ENCODE measurements at places on chromosomes 5 and 9.
A peak's percentile ranks its signal among the peaks of the same experiment; 100 is the strongest.

DNA sequence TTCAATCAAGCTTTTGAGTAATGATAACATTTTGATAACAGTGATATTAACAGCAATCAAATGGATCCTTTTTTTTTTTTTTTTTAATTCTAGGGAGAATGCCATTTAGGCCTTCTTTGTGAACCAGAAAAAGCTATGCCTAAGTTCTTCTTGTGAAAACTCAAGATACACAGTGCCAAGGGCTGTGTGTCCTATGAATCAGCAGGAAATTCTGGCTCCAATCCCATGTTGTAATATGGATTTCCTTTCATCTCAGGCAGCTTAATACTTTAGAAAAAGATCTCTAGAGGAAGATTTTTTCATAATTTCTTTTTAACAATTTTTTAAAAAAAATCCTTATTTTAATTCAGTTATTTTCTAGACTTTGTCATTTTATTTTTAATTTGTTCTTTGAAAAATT is 96.1 kb downstream of the NUDT12 start:
- DNase-seq: peak; percentile 64

- peak; percentile 98 for DNase-seq
Measured at GRCh38 chr9:35114113-35114839, 1.4 kb downstream of the ATOSB start.

DNA sequence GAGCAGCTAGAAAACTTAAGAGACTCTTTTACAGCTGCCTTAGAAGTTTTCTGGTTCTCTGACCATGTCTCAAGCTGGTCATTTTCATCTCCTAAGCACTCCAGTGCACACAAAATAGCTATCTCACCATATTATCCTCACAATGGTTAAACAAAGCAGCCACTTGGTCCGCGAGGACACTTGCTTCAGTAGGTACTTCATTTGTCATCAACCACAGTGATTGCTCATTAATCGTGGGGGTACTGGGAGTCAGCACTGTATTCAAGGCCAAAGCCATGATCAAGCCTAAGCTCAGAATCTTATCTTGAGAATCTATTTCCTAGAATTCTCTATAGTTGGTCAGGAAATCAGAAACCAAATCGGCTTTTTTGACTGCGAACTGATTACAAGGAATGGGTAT is 2.9 kb downstream of the ARL14EPL start:
- DNase-seq: no peak

DNA sequence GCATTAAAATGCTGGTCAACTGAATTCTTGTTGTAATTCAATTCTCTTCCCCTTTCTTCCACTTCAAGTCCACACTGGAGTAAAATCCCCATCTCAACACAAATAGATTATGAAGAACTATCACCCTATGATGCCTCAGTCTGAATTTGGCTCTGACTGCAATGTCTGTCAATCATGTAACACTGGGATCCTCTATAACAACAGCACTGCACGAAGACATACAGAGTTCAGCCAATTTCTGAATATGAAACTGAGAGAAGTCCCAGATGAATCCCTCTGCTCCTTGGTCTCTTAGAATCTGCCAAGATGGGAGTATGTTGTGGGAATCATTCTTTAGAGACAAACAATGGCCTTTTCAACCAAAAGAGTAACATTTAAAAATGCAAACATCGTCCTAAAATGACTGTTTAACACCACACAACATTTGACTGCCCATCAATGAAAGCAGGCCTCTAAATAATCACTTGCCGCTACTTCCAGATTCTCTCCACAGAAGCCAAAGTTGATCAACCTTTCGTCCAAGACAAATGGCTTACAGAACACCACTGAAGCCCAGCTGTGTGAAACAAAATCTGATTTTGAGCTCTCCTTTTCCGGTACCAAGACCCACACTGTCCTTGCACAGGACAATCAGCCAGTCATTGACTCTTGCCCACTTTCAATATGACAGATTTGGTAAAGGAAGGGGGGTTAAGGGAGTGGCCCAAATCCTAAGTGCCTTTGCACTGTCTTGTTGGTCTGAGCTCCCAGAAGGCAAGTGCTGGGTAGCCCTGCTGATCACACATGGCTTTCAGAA is 258.0 kb downstream of the EBF1 start:
- no peak for DNase-seq

GRCh38 chr5:102040326-102040725 is 255.8 kb downstream of the SLCO4C1 start:
- no peak for DNase-seq

- DNase-seq: peak; percentile 74
Measured at GRCh38 chr9:76634356-76635054, 129.7 kb upstream of the PCA3 start.

- DNase-seq: no peak
Measured at GRCh38 chr5:16803831-16804230, 132.3 kb downstream of the MYO10 start.

- peak; percentile 69 for DNase-seq
Measured at GRCh38 chr5:143721925-143722324, 90.0 kb upstream of the HMHB1 start.

GRCh38 chr5:131541071-131541470 is 94.0 kb downstream of the RAPGEF6 start:
- peak; percentile 29 for DNase-seq

DNA sequence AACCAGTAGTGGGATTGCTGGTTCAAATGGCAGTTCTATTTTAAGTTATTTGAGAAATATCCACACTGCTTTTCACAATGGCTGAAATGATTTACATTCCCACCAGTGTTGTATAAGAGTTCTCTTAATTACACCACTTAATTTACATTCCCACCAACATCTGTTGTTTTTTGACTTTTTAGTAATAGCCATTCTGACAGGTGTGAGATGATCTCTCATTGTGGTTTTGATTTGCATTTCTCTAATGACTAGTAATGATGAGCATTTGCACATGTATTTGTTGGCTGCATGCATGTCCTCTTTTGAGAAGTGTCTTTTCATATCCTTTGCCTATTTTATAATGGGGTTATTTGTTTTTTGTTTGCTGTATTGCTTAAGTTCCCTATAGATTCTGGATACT is 688.3 kb downstream of the PRR16 start:
- DNase-seq: no peak

DNA sequence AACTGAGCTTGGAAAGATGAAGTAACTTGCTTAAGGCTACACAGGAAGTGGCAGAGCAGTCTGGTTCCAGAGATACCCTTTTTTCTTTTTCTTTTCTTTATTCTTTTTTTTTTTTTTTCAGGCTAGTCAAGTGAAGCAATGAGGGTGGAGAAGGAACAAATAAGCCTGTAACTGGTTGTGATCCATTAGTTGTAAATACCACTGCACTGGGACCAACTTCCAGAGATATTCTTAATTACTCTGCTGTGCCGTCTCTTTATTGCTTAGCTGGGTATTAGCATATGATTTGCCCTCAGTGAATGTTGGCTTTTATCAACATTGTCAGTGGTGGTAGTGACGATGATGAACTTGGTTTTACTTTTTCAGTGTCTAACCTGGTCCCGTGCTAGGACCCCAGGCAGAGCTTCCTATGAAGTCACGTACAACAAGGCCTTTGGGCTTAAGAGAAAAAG is 26.7 kb downstream of the LNPEP start:
- no peak for DNase-seq

DNA sequence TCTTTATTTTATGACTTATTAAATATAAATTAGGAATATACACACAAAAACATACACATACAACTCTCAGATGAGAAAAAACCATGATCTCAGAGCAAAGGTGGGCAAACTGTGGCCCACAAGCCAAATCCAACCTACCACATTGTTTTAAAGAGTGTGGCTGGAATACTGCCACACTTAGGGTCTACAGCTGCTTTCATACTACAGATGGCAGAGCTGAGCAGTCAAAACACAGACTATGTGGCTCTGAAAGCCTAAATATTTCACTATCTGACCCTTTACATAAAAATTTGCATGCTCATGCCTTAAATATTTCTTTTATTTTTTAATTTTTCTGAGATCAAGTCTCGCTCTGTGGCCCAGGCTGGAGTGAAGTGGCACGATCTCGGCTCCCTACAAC is 28.3 kb downstream of the LEAP2 start:
- no peak for DNase-seq

DNA sequence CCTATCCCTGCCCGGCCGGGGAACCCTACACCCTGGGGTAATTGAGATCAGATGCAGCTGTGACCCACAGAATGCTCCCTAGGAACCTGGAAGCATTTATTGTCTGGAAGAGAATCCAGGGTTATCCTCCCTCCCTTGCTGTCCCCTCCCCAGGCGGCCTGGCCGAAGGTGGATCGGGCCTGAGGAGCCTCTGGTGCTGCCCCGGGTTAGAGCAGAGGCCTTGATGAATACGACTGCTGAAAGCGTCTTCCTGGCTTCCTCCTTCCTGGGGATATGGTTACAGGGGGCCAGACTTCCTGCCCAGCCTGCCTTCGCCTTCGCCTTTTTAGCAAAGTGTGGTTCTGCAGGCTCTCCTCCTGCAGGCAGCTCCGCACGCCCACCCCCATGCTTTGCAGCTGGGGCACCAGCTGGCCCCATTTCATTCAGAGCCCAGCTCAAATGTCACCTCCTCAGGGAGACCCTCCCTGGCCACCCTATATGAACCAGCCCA is 22.5 kb upstream of the PTGS1 start:
- no peak for DNase-seq

DNA sequence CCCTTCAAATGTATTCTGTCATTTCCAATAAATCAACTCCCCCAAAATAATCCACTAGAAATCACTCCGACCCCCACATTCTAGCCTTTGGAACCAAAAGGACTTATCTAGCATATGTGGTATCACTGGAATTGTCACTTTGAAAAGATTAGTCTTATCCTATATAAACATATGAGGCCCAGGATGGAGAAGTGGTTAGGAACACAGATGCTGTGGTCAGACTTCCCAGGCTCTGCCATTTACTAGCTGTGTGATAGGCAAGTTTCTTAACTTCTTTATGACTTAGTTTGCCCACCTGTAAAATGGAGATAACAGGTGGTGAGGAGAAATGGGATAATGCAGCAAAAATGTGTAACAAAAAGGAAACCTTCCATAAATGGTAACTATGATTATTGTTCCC is 62.0 kb upstream of the GLRX start:
- no peak for DNase-seq

- peak; percentile 82 for DNase-seq
Measured at GRCh38 chr9:131668439-131669268, 71.2 kb downstream of the RAPGEF1 start.

DNA sequence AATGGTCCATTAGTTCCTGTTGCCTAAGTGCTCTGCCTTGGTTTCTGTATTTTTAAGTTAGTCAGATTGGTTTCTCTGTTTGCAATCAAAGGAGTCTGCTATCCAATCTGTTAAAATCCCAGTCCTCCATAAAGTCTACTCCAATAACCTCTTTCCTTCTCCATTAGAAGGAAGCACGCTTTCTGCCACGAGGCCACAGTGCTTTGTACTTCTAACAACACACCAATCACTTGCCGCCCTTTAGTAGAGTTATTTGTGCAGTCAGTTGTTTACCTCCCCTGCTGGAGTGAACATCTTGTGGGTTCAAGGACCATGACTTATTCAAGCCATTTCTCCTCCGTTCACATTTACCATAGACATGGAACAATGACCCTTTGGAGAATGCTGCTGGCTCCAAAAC is 69.0 kb downstream of the GLRA1 start:
- no peak for DNase-seq

DNA sequence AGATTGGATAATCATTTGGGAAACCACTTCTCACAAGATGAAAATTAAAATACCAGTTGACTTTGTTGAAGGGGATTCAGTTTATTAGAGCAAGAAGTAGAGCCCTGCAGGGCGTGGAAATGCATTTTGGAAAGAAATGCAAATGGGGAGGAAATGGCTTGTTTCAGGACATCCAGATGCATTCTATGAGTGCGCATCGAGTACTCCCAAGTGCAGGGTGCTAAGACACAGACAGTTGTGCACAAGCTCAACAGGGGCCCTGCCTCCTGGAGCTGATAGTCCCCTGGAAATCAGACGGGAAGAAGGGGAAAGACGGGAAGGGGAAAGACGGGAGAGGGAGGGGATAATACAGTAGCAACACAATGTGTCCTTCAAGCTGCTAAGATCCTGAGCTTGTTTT is 64.0 kb downstream of the NSUN2 start:
- DNase-seq: no peak

DNA sequence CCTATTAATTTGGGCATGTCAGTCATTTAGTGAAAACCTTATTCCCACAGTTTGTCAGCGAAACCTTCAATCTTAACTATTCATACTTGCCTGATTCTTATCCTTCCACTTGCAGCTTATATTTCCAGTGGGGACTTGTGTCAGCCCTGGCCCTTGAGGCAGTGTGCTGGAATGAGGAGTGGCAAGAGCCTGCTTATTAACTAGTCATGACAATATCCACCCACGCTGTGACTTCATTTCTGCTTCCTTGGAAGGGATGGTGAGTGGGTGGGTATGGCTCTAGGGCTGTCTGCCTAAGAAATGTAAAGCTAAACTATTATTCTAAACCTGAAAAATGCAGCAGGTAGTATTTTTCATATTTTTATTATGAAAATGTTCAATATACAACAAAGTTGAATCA is 34.0 kb upstream of the LURAP1L start:
- DNase-seq: no peak

DNA sequence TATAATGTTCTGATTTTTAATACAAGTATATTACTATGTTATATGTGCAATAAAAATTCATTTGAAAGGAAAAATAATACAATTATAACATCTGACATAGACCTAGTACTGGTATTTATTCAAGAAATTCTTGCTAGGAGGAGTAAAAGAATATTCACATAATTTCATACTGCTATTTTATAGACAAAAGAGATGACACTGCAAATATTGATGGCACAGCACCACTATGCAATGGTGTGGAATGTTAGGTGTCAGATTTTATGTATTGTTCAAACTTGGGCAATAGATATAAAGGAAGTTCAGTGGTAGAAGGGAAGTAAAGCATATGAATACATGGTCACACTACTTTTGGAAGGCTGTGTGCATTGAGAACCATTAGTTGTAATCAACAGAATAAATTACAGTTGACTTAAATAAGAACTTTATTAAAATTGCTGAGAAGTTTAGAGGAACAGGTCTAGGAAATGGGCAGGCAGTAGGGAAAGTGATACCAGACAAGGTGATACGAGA is 143.9 kb downstream of the OR2K2 start:
- no peak for DNase-seq

DNA sequence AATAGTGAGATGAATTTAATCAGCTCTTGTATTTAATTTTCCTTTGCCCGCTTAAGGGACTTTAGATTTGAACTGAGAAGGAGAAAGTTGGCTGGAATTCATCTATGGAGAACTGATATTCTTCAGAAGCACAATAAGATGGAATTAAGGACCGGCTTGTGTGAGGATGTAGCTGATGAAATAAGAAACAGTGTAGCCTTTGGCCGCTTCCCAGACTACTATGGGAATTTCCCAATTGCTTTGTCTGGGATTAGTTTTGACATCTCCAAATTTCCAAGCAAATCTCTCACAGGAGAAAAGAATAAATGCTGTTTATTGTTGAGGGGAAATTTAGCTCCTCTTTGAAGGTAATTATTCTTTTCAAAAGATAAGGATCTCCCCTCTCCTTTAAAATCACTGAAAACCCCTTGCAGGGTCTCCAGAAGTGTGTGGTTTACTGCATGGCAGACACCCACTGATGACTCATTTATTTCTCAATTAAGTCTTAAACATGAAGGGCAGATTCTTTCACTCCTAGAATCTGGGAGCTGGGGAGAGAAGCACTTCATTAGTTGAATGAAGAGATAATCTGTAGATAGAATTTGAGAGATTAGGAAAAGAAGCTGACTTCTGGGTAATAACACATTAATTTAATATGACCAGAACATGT is 606.5 kb upstream of the ADAMTS16 start:
- DNase-seq: peak; percentile 36

GRCh38 chr9:31759703-31760102 is 624.7 kb upstream of the ACO1 start:
- DNase-seq: no peak

- no peak for DNase-seq
Measured at GRCh38 chr9:131255676-131256197, 20.6 kb downstream of the FAM78A start.

- no peak for DNase-seq
Measured at GRCh38 chr5:178213748-178214151, 9.4 kb downstream of the HNRNPAB start.

All from fibroblast of skin of right biceps (primary cell).